ENCODE measurements at places on chromosomes 13 and 19. TPM values are rescaled to one million over a fixed set of nuclear protein-coding genes. Genes with fewer than 3 reads are reported as not detected.

Gene ANO8
- total RNA-seq: 4.1 TPM

Gene LSR
- 88.1 TPM for total RNA-seq

Gene LRRC63
- not detected for total RNA-seq

Gene PLPPR3
- total RNA-seq: 1.5 TPM

Gene PVR
- 137 TPM for total RNA-seq

Gene CALR3
- total RNA-seq: not detected

Gene ADAMTS10
- total RNA-seq: 5.5 TPM

Gene DZIP1
- 33.5 TPM for total RNA-seq

Gene SMIM44
- total RNA-seq: not detected

Gene KLHL1
- total RNA-seq: not detected

Gene PEG3
- total RNA-seq: 0.51 TPM

Gene OR7C1
- total RNA-seq: not detected

Gene SLAIN1
- total RNA-seq: 16.3 TPM

Gene TMEM91
- total RNA-seq: 11.0 TPM

Gene ZNF544
- 38.4 TPM for total RNA-seq

Gene FREM2
- 0.49 TPM for total RNA-seq

Gene IGLON5
- not detected for total RNA-seq

Gene LGALS7
- not detected for total RNA-seq

Gene TYROBP
- total RNA-seq: not detected

Gene CACNA1A
- 0.25 TPM for total RNA-seq
